ENCODE measurements at places on chromosomes 7 and 10.

DNA sequence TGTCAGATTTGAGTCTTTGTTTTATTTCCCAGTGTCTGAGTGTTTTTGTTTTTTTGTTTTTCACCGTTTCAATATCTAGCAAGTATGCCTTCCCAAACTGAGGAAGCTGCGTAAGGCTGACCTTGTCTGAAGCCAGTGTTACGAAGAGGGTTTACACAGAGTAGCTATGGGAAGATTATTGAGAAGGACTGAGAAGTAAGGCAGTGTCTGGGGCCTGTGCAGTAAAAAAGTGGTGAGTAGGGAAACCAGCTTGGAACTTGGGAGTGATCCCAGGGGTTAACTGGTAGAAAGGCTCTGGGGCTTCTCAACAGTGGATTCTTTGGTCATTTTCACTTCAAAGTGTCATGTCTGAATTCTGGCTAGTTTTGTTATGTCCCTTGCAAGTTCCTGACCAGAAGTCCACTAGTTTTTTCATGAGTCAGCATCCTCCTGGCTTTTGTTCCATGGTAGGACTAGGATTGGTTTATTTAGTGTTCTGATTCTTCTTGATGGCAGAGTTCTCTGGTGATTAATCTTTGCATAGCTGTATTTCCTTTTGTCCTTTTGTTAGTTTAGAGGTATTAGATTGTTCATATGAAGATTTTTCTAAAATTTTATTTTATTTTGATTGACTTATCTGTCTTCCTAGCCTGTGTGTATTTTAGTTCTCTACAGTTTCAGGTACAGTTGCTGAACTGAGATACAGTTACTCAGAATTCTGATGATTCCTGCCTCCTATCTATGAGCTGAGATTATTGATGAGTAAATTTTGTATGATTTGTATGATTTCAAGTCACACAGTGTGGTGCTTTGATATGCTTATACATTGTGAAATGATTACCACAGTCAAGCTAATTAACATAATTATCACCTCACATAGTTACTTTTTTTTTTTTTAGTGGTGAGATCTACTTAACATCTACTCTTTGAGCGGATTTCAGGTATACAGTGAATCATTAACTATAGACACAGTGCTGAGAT lies 19.0 kb downstream of the GARS1 start:
- DNase-seq: no peak

- DNase-seq: no peak
Measured at GRCh38 chr10:59063491-59063890, 113.0 kb upstream of the PHYHIPL start.

DNA sequence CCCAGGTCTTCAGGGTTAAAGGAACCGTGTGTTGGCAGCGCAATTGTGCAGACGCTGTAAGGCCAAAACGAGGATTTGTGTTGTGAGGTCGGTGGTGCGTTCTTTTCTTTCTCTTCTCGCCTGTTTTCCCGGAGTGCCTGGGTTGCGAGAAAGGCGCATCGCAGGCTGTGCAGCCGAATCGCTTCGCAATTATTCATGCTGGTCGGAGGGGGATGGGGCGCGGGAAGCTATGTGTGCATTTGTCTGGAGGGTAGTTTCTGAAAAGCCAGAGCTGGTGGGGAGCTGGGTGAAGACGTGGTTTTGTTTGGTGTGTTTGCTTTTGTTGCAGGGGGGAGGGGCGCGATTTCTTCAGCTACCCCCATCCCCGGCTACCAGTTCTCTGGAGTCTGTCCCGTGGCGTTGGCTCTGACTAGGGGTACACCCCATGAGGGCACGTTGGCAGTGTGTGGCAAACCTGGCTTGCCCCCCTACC lies 2.1 kb downstream of the MXI1 start:
- peak; percentile 59 for DNase-seq

- peak; percentile 81 for DNase-seq
Measured at GRCh38 chr10:35195361-35196306, 69.0 kb downstream of the CREM start.

- no peak for DNase-seq
Measured at GRCh38 chr10:58511765-58512490, 744 bp upstream of the BICC1 start.

DNA sequence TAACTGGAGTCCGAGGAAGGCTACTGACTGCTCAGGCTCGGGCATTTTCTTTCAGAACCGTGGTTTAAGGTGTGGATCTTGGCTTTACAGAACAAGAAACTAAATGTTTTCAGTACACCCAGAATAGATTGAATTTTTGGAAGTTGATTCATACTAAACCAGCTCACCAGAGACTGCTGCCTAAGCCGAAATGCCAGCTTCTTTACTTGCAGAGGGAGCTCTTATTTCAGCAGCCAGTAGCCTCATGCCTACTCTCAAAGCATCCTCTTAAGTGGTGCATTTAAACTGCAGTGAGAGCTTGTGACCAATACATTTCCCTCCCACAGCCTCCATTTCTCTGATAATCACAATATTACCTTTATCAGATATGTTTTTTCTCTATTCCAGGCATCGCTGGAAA lies 615.1 kb downstream of the SUGCT start:
- DNase-seq: no peak

DNA sequence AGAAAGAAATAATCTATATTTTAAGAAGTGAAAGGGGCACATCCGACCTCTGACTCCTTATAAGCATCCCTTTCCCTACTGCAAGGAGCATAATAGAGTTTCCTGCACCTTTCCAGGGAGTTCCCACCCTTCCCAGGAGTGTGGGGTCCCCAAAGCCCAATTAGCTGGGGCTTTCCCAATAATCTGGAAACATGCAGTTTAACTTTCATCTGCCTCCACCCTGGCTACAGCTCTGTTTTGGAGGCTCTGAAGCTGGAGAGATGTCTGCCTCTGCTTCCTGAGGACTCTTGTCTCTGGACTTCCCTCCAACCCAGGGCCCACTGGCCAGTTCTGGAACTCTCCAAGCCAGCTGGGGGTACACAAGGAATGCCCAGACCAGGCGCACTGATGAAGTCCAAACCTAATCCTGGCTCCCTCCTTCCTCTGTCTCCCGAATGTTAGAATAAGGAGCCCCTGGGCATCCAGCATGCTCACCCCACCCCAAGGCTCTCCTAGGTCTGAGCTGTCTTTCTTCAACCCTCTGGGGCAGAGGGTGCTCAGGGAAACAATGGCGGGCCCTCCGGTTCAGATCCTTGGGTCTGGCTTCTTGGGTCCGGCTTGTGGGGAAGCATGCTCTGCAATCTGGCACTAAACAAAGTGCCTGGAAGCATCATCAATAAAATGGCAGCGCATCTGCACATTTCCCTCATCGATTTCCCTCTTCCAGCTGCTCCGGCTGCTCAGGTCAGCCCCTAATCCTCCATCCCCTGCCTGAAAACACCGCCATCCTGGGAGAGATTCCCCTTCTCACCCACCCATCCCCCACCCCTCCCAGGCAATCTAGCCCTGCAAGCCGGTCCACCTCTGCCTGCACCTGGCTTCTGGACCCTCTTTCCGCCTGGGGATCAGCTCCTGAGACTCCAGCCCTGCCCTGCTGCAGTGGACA lies 13.3 kb downstream of the HOXA4 start:
- no peak for DNase-seq

GRCh38 chr10:34627331-34627730 lies 187.8 kb downstream of the PARD3 start:
- no peak for DNase-seq

- DNase-seq: no peak
Measured at GRCh38 chr7:22445140-22445743, 54.7 kb downstream of the STEAP1B start.

- no peak for DNase-seq
Measured at GRCh38 chr10:28444031-28444430, 88.9 kb upstream of the WAC start.

DNA sequence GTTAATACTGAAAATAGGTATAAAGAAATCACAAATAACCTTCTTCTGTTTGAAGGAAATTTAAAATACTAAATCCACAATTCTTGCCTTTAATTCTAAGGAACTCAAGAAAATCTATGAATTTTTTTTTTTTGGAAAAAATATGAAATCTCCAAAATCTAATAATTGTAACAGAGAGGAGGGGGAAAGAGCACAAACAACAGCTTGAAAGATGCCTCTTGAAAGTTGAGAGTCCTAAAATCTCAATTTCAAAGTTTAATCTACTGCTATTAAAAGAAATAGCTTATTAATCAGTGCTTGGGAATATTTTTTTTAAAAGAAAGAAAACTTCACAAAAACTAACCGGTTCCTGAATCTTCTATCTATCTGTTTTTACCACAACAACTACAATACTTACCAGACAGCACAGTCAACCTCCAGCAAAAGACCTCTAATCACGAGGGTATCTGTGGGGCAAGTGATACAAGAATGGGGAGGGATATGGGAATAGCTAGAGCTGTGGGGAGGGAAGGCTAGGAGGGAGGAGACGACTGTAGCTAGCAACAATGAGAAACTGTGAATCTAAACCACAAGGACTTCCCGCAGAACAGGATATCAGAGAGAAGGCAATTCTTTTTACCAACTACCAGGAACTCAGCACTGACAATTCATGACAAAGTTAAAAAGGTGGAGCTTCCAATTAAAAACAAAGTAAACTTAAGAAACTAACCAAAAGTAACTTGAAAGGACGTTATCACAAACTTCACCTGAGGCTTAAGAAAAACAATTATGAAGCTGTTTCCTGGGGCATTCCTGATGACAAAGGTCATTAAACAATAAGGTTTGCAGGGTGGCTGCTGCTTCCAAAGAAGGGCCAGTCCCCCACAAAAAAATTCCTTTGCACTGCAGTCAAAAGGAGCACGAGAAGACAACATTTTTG lies at the start of gene USP54:
Gene USP54, minus strand, starts transcription at position 462 of the 919 bp plus-strand sequence. CDS start 15,684 bp downstream, outside the sequence.
- peak; percentile 44 for DNase-seq

GRCh38 chr7:151244196-151244840 lies 4.2 kb downstream of the SMARCD3 start:
- DNase-seq: peak; percentile 72

GRCh38 chr7:142420554-142421362 lies 162.9 kb upstream of the PRSS58 start:
- peak; percentile 49 for DNase-seq

GRCh38 chr10:17847585-17848296 lies 38.6 kb downstream of the MRC1 start:
- DNase-seq: peak; percentile 19

DNA sequence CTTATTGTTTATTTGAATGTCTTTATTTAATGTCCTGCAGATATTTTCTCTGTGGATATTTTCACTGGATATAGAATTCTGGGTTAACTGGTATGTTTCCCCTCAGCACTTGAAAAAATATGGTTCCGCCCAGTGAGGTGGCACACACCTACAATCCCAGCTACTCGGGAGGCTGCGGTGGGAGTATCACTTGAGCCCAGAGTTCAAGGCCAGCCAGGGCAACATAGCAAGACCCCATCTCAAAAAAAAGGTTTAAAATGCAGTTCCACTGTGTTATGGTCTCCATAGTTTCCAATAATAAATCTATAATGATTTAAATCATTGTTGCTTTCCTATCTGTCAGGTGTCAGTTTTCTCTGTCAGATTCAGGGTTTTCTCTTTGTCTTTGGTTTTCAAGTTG lies 165.5 kb upstream of the STK17A start:
- DNase-seq: no peak

DNA sequence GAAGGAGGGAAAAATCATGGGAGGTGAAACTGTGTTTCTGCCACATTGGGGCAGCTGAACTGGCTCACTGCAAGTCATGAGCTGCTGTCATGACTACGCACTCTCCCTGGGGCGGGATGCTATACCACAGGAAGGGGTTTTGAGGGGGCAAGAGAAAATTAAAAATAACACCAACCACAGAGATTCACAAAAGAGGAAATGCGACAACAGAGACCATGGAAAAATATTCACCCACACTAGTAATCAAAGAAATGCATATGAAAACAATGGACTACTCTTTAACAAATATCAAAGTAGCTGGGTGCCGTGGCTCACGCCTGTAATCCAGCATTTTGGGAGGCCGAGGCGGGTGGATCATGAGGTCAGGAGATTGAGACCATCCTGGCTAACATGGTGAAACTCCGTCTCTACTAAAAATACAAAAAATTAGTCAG lies 65.2 kb upstream of the TM9SF3 start:
- DNase-seq: peak; percentile 40

DNA sequence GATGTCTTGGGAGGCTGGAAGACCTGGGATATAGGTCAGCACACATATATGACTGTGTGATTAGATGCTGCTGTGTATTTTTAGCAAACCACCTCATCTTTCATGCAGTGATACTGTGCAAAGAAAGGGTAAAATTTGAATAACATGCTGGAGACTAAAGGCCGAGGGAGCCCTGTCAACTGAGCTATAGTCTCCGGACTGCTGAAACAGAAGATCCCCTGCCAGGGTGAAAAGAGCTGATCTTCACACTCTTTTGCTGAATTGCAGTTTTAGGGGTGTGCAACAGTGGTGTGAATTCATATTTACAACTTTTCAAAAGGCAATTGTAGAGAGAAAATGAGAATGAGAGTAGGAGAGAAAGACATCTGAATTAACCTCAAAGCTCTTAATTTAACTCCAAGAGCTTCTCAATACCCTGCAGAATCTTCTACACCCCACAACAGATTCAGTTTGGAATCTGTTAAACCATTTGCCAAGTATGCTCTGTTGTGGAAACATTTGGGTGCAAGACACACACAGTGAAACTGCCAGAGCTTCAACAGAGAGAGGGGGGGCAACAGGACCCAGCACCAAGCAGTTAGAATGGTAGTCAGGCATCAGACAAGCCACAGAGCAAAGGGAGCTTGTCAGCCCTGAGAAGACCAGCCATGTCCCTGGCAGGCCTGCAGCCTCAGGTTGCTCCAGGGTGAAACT lies 190.1 kb upstream of the STK17A start:
- no peak for DNase-seq

DNA sequence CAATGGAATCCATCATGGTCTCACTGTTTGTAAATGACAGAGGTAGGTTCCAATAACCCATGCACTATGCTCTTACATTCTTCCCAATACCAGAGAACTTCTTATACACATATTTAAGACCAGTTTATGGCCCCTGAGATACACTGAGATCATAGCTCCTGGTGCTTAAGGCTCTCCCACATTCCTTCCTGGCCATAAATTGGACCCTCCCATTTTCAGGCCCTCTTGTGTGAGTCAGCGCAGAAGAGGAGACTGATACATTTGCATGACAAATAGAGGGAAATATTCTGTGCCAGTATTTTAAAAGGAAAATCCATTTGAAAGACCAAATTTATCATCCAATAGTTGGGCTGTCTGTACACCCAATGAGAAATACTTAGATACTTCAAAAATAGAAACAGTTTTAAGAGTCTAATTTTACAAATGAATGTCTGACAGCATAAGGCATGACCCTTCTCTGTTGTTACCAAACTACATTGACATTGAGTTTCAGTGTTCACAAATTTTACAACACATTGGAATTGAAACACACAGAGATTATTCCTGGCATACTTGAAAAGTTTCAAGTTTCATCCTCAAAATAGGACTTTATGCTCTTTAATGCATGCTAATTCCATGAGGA lies 35.3 kb downstream of the SLC16A9 start:
- no peak for DNase-seq

Measured in hematopoietic multipotent progenitor cell treated with erythropoietin and hydrocortisone succinate and interleukin-3 and kit ligand, for 8 days (in vitro differentiated cells).